H9 (cell line): ENCODE measurements at places on chromosomes 12 and 14. TPM values are rescaled to one million over a fixed set of nuclear protein-coding genes. Genes with fewer than 3 reads are reported as not detected.

GRCh38 chr12:102300824-102301461, 103.3 kb upstream of the PMCH start:
- peak; percentile 71 for DNase-seq

GRCh38 chr12:58491306-58491705, 429.0 kb downstream of the LRIG3 start:
- DNase-seq, result no peak

GRCh38 chr12:9943240-9943639, 11.1 kb upstream of the CLEC2A start:
- peak; percentile 45 for DNase-seq

- no peak for DNase-seq
Measured at GRCh38 chr12:8507596-8507995, 5.7 kb upstream of the CLEC4D start.

The MYF5 gene
- not detected in 2 replicates for total RNA-seq

DNA sequence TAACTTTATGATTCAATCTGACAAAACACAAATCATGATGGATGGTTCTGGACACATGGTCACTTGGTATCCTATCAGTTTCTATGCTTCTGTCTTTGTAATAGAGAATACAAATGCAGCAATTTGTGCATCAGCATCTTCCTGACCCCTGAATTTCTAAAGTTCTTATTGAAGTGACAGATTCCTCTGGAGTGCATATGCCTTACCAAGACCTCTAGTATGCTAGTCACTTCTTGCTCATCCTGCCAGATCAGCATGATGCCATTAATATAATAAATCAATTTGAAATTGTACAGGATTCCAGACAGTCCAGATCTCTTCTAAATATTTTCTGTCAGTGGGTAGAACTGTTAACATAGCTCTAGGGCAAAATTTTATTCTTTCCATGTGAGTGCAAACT, 40.6 kb upstream of the GLIPR1 start:
- no peak for DNase-seq

- DNase-seq, result no peak
Measured at GRCh38 chr12:27548301-27549199, 24.5 kb downstream of the PPFIBP1 start.

DNA sequence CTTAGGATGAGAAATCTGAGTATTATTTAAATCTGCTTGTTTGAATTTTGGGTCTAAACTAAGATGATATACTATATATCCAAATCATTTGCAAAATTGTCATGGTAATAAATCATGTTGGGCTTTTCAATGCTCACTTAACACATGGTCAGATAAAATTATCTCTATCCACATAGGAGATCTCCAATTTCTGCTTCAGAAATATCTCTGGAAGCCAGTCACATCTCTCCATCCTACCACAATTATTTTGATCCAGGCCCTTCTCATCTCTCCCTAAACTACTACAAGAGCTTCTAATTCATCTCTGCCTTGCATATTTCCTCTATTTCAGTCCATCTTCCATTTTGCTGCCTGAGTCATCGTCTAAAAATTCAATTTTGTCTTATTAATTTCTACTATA, 3.8 kb downstream of the DCN start:
- DNase-seq, result no peak

The BDKRB2 gene
- 0.13 and 0.15 TPM in 2 replicates for total RNA-seq

The KRT73 gene
- total RNA-seq, result not detected in 2 replicates

DNA sequence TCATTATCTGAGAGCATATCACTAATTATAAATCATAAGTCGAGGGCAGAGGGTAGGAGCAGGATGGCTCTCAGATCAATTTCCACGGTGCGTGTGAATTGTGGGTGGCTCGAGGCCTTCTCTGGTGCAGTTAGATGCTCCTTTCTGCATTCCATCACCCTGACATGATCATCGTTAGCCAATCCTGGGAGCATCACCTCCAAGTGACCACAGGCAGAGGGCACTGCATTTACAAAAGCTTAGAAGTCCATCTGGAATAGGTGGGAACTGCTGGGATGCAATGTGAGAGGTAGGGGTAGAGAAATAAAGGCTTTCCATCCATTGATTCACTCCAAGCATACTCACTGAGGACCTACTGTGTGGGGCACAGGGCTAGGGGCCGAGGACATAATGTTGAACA, 538.2 kb upstream of the TBX3 start:
- DNase-seq, result no peak

GRCh38 chr12:129331356-129332085, 478.2 kb downstream of the GLT1D1 start:
- no peak for DNase-seq

DNA sequence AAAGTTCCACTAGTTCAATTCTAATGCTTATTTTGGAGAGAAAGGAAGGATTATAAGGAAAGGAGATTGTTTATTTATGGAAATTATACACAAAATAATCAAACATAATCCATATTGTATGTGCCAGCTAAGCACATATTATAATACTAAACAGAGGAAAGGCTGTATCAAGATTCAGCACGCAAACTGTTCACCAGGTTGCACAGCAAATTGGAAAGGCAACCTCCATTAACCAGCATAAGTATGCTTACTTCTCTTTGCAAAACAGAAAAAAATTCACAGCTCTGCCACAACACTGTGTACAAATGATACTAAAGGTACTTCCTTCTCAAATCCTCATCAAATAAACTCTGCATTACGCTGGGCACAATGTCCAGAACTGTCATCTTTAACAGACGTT, 146.3 kb downstream of the MED13L start:
- no peak for DNase-seq

The BIN2 gene
- not detected in 2 replicates for total RNA-seq

The C12orf76 gene
- total RNA-seq, result 8.9 and 9.7 TPM in 2 replicates

GRCh38 chr14:26517771-26518170, 80.1 kb downstream of the NOVA1 start:
- DNase-seq, result no peak

The PLEKHD1 gene
- total RNA-seq, result 0.29 and 0.37 TPM in 2 replicates

DNA sequence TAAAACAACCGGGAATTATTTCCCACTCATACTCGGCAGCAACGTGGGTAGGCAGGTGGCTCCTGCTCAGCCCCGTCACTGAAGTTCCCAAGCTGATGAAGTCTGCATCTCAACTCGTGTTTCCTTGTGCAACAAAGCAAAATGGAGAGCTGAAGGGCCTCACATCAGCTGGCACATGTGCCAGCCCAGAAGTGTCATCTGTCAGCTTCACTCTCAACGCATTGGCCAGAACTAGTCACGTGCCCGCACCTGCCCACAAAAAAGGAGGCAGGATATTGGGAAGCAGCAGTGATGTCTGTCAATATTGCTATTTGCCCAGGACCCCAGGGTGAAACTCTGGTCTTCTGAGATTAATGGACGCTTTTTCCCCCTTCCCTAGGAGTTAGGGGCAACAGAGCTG, 344.0 kb downstream of the BCL11B start:
- no peak for DNase-seq

The CLEC2D gene
- 2.1 and 2.3 TPM in 2 replicates for total RNA-seq

DNA sequence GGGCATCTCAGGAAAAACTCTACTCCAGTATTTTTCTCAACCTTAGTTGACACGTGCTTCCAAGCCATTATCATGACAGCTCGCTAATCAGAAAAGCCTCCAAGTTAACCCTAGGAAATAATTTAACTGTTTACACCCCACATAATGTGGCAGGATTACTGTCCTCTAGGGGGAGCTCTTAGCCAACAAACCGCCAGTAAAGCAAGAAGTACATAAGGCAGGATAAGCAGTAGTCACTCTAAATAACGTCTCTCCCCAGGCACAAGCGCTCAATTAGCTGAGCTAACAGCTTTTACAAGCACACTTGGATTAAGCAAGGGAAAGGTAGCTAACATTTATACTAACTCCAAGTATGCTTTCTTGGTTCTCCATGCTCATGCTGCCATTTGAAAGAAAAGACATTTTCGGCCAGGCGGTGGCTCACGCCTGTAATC, 22.8 kb downstream of the APOBEC1 start:
- no peak for DNase-seq

DNA sequence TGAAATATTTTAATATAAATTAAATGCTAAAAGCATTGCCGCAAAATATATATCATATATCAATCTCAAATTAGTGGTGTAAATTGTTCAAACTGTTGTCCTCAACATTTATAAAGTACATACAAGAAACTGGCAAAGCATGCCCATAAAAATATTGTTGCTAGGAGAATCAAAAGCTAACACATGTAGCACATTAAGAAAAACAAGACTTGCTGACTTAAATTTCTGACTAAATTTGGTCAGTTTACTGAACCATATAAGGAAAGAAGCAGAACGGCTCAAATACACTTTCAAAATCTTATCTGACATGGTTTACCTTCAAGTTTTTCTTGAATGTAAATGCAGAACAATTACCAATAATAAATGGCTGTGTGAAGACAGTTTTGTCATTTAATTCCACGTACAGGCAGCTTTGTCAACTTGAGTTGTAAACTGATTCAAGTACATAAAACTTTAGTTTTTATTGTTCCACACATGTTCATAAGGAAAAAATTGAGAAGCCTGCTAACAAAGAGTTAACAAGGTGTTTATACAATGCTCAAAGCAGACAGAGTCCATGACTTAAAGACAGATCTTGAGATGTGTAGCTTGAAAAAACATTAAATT, 50.4 kb downstream of the PPP1R12A start:
- DNase-seq, result no peak

DNA sequence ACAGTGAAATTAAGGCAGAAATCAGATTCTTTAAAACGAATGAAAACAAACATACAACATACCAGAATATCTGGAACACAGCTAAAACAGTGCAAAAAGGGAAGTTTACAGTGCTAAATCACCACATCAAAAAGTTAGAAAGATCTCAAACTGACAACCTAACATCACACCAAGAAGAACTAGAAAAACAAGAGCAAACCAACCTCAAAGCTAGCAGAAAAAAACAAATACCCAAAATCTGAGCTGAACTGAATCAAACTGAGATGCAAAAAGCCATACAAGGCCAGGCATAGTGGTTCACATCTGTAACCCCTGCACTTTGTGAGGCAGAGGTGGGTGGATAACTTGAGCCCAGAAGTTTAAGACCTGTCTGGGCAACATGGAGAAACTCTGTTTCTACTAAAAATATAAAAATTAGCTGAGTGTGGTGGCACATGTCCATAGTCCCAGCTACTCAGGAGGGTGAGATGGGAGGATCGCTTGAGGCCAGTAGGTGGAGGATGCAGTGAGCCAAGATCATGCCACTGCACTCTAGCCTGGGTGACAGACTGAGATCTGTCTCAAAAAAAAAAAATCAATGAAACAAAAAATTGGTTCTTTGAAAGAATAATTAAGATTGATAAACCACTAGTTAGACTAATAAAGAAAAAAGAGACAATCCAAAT, 33.2 kb upstream of the LDHB start:
- no peak for DNase-seq

- DNase-seq, result no peak
Measured at GRCh38 chr14:38505973-38506249, 250.0 kb upstream of the CLEC14A start.

- DNase-seq, result no peak
Measured at GRCh38 chr12:91556909-91557308, 374.3 kb upstream of the DCN start.

- DNase-seq, result no peak
Measured at GRCh38 chr12:122730215-122731014, at the start of gene HCAR1. Gene HCAR1 (minus strand): TSS chr12:122730844. CDS start chr12:122730339, 505 bp downstream.

DNA sequence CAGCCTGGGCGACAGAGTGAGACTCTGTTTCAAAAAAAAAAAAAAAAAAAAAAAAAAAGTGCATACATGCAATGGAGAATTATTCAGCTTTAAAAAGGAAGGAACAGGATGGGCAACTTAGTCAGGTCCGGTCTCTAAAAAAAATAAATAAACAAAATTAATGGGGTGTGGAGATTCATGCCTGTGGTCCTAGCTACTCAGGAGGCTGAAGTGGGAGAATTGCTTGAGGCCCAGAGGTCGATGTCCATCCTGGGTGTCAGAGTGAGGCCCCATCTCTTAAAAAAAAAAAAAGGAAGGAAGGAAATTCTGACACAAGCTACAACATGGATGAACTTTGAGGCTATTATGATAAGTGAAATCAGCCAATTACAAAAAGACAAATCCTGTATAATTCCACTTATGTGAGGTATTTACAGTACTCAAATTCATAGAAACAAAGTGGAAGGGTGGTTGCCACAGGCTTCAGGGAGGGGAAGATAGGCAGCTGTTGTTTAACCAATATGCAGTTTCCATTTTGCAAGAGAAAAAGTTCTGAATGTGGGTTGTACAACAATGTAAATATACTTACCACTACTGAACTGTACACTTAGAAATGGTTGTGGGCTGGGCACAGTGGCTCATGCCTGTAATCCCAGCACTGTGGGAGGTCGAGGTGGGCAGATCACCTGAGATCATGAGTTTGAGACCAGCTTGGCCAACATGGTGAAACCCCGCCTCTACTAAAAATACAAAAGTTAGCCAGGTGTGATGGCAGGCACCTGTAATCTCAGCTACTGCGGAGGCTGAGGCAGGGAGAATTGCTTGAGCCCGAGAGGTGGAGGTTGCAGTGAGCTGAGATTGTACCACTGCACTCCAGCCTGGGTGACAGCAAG, 12.3 kb upstream of the APOF start:
- no peak for DNase-seq

- peak; percentile 80 for DNase-seq
Measured at GRCh38 chr12:49331380-49332222, 5.4 kb downstream of the C1QL4 start.

DNA sequence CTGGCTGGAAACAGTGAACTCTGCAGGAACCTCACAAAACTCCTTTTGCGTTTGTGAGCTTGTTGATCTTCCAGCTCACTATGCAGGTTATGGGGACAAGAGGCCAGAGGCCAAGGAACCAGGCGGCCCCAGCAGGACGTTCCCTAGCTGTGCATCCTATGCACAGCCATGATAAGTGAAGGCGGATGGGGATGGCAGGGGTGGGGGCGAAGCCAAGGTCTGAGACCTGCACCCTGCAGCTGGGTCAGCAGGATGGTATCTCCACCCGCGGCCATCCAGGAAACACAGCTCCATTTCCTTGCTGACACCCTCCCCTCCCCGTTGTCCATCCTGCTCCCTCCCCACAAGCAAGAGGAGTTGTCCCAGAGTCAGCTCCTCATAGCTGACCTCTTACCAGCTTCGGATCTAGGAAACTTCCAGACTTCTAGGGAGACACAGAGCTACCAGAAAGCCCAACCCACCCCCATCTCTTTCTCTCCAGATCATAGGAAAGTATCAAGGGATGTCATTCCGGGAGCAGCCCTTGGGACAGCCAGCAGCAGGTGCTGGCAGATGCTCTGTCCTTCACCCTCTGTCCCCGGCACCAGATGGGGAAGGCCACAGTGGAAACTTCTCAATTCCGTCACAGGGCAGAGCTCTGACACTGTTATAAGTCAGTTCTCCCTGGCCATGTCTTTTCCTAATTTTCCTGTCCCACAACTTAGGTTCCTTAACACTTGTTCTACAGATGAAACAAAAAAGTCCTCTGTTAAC, 9.4 kb downstream of the ZBTB39 start:
- no peak for DNase-seq

The GPR68 gene
- 0.07 and 0.33 TPM in 2 replicates for total RNA-seq
